ENCODE measurements at places on chromosomes 2 and 18.

DNA sequence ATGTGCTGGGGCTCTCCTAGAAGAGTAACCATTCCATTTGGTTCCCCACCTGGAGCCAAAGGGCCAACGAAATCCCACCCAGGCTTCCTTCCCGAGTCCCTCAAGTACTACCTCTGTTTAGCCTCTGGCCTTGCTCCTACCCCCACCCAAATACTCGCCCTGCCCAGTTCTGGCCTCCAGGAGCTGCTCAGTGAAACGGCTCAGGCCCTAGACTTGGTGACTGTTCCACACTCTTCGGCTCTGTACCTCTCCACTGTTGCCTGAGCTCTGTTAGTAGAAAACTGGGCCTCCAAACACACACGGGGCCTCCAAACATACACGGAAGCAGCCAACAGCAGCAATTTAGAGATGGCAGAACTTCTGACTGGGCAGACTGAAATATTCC, 4.2 kb downstream of the OTX1 start:
- DNase-seq, result no peak

GRCh38 chr2:36698993-36699392, 2.5 kb downstream of the VIT start:
- DNase-seq, result no peak

GRCh38 chr2:217688494-217688893, 314.3 kb downstream of the TNS1 start:
- no peak for DNase-seq

- no peak for DNase-seq
Measured at GRCh38 chr2:106956879-106957278, 70.9 kb upstream of the ST6GAL2 start.

GRCh38 chr2:155377266-155377680, 678.8 kb downstream of the KCNJ3 start:
- DNase-seq, result no peak

GRCh38 chr2:5980450-5981190, 288.4 kb downstream of the SOX11 start:
- no peak for DNase-seq

- peak; percentile 12 for DNase-seq
Measured at GRCh38 chr2:156333951-156334495, 1.5 kb upstream of the NR4A2 start.

DNA sequence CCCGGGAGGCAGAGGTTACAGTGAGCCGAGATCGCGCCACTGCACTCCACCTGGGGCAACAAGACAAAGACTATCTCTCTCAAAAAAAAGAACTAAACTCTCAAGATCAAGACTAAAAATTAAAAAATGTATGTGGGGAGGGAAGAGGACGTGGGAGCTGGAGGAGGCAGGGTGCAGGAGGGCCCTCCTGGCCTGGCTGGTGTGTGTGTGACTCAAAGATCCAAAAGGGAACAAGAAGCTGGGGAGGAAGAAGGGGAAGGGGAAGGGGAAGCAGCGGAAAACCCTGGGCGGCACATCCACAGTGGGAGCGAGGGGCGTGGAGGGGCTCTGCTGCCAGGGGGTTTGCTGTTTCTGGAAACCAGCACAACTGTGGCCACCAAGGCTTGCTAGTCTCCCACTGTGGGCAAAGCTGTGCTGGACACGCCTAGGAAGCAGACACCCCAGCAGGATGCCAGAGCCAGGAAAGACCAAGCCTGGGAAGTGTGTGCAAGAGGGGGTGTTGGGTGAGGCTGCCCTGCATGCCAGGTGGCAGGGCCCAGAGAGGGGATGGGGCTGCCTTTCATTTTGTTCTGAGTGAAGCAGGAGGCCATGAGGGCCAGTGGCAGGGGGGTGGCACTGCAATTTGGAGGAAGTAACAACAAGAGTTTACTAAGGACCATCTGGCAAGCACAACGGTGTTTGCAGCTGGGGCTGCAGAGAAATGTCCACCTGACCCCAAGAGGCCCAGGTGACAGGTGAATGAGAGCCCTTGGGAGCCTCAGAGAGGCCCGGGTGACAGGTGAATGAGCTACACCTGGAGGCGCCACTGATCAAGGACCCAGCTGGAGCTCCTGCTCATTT, 44.5 kb downstream of the ANO7 start:
- DNase-seq, result no peak

Measured in NCI-H1092 (cell line).